ENCODE measurements at places on chromosomes 7 and 10.
A peak's percentile ranks its signal among the peaks of the same experiment; 100 is the strongest.

- no peak for DNase-seq
These were observed 245.2 kb upstream of the FOXK1 start for GRCh38 chr7:4436936-4437335.

DNA sequence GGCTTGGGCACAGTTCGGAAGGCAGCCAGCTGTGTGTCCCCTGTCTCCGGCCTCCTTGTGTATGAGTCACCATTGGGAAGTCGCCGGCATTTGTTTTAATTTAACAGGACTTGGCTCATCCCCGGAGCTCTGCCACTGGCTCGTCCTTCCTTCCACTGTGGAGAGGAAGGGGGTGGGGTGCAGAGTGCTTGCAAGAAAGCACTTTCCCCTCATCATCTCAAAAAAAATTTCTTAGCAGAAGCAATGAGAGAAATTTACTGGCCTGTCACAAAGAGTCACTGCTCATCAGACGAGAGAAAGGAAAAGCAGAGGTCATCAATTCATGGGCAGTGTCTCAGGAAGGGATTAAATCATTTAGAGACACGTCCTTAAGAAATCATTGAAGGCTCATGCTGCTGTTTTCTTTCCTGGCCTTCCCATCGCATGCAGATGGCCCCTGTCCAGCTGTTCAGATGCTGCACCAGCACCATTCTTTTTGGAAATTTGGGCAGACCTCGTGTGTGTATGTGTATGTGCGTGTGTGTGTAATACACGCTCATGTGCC lies 93.3 kb downstream of the BMS1 start:
- no peak for DNase-seq

DNA sequence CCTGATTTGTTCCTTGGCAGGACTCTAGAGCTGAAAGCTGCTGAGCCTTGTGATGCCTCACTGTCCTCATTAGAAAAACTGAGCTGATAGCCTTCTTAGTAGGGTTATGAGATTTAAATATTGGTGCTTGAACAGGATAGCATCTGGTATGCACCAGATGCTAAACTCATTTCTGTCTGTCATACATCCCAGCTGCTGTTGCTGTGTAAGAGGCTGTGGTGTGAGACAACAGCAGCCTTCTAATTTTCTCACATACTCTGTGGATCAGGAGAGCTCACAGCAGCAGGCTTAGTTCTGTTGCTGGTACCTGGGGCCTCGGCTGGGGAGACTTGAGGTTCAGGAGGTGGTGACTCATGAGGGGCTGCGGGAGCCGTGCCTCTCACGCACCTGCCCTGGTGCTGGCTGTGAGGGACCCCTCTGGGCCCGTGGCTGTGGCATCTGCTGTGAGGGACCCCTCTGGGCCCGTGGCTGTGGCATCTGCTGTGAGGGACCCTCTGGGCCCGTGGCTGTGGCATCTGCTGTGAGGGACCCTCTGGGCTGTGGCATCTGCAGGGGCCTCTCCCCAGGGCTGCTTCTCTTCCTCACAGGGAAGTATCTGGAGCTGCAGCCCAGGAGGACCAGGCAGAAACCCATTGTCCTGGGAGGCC lies 12.5 kb downstream of the DYNC2I1 start:
- DNase-seq: no peak

DNA sequence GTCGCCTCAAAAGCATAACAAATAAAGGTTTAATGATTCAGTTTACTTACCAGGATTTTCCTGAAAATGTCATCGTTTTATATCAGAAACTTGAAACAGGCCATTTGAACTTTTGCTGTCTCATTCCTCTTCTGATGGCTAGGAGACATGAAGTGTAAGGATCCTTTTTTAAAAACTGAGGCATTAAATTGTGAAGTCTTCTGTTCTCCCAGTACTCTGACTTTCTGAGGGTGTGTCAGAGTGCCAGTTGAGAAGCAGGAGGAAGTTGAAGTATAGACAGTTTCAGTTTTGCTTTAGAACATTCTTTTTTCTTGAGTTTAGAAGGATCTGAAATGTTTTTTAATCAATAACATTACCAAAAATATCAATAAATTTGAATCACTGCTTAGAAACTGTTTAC lies at the start of gene SAMD9L:
SAMD9L (minus strand) TSS at position 242 of the 400 bp plus-strand sequence. CDS start 12,414 bp downstream, outside the sequence.
- DNase-seq: no peak

DNA sequence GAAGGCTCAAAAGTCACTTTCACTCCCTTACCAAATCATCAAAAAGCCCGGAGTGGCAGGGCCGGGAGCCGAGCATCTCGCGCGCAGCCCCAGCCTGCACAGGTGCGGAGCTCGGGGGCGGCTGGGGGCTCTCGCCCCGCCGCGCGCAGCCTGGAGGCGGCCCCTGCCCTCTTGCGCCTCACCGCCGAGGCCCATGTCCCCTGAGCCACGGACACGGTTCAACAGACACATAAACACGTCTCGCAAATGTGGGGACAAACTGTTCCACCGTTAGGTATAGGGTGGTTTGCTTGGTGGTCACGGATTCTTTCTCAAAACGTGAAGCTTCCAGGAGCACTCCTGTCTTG lies 700 bp downstream of the GSAP start:
- DNase-seq: no peak

GRCh38 chr10:130398090-130398994 lies 262.2 kb downstream of the GLRX3 start:
- DNase-seq: no peak

GRCh38 chr10:43058716-43059335 lies 18.0 kb upstream of the RET start:
- no peak for DNase-seq

DNA sequence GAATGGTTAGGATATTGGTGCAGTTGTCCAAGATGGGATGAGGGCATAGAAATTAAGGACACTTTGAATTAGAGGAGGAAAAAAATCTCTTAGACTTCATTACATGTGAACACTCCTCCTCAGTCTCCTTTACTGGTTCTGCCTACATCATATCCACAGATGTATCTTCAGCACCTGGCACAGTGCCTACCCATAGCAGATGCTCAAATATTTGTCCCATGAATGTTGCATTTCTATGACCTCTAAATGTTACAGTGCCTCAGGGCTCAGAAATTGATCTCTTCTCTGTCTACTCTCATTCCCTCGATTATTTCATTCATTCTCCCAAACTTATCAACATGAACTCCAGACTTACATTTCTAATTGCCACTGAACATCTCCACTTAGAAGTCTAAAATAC lies 17.1 kb downstream of the CNNM1 start:
- no peak for DNase-seq

DNA sequence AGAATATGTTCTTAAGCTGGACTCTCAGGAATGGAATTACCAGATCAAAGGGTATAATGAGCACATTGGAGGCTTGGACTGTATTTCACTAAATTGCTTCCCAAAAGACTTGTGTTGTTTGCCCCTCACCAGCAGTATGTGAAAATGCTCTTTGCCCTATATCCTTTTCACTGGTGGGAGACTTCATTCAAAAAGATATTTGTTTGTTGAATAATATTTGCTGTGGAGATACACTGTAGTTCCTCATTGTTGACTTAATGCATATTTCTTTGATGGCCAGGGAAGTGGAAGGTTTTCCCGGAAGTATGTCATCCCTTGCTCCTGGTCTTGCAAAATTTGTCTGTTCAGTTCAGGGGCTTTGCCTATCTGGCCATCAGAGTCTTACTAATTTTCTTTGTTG lies 19.4 kb downstream of the GSTO2 start:
- no peak for DNase-seq

GRCh38 chr7:87213811-87214210 lies 5.7 kb downstream of the TMEM243 start:
- no peak for DNase-seq

DNA sequence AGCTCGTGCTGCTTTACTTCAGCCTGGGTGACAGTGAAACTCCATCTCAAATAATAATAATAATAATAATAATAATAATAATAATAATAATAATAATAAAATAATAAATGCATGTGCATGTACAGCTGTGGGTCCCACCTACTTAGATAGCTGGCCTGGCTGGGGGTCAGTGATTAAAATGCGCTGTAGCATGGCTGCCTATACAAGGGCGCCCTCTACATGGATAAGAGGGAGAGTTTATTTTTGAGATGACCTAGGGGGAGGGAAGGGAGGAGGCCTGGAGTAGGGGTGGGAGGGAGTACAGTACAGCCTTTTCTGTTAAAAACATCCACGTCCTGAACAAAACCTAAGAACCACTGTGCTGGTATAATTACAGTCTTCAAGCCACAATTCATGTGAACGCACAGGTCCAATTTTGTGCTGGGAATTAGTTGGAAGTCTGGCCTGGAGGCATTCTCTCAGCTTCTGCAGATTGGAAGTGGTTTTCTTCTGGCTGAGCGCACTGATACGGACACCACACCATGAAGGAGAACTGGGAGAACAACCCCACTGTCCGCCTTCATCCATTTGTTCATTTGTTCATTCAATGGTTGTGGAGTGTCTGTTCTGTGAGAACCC lies 146.5 kb downstream of the TMEM178B start:
- DNase-seq: no peak

- DNase-seq: no peak
These were observed 3.3 kb downstream of the ITGB1 start for GRCh38 chr10:32954545-32955298.

DNA sequence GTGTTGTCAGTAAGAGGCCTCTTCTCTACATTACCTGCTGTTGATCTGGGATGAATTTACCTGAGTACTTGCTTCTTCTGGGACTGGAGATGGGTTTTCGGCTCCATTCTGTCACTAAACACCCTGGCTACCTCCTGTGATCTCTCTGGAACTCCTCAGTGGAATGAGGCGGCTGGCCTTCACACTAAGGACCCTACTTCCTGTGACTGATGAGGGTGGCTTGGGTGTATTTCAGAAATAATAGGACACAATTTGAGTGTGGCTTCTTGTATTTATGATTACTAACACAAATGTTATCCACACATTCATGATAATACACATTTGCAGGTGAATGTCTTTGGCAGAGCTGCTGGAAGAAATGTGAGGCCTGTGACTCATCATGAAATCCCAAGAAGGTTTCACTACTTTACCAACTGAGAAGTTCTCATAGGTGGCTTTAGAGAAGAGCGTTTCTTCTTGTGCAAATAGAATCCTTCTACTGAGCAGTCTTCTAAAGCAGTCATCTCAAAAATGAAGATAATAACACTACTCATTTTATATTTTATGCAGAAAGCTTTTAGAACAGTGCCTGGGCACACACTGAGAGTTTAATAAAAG lies 21.3 kb upstream of the EVX1 start:
- DNase-seq: no peak

GRCh38 chr10:131641231-131641630 lies 259.6 kb upstream of the PPP2R2D start:
- peak; percentile 6 for DNase-seq

GRCh38 chr7:127021857-127022256 lies 230.9 kb downstream of the GRM8 start:
- no peak for DNase-seq

DNA sequence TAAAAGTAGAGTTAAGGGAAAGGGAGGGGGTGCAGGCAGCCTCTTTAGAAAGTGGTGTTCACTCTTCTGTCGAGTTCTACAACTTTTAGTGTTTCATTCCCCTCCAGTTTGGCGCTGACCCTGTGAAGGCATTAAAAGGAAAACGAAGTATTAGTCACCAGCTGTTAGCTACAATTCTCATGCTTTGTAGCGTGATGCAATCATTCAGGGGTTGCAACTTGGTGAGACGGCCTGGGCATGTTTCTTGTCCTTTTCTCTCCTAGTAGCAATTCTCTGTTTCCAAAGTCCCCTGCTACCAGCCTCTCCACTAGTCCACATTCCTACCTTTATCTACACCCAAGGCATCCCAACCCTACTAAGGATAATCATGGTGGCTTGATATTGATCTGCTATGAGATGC lies 33.7 kb upstream of the DGKI start:
- DNase-seq: no peak

GRCh38 chr7:129465080-129465479 lies 30.8 kb downstream of the STRIP2 start:
- DNase-seq: no peak

DNA sequence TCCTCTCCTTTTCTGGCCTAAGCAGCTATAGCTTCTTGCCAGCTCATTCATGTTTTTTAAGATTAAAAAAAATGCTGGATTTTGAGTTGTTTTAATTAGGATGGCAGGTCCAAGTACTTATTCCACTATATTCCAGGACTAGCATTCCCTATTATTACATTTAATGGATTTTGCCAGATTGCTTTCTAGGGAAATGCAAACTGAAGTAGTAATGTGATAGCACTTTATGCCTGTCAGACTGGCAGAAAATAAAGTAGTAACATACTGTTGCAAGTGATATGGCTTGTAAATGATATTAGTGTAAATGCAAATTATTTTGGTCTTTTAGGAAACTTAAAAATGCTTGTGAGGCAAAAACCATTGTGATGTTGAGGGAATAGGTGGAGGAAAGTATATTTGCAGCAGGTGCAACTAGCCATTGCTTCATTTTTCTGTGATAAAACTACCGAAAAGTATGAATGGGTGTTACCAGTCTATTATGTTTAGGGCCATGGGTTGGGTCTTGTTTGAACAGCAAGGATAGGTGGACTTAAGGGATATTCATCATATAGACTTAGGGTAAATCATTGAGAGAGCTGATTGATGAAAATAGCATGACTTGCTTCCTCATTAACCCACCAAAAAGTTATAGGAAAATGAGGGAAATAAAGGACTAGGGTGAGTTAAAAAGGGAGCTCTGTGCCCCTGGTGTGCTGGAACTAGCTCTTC lies 19.9 kb downstream of the ZNRF2 start:
- no peak for DNase-seq

DNA sequence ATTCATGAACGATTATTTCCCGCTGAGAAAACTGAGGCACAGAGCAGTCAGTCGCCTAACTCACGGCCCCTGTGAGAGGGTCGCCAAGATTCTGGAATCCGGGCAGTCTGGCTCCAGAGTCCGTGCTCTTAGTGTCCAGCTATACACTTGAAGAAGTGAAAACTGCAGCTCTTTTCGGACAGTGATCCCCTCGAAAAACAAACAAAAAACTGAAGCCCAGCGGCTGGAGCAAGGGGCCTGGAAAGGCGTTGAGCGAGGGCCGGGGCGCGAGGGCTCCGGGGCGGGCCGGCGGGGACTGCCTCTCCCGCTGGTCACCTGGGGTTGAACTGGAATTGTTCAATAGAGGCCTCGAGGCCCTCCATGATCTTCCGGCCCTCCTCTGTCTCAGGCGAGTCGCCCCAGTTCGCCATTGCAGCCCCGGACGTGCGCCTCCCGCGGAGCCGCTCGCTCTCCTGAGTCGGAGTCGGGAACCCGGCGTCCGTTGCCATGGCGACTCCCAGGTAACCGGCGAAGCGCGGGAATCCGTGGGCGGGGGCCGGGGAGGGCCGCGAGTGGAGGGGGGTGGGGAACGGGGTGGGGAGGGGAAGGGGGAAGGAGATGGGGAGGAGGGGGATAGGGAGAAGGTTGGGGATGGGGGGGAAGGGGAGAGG lies 881 bp downstream of the C10orf67 start:
- DNase-seq: peak; percentile 76

All from stimulated activated CD4-positive, alpha-beta T cell treated with anti-CD3 and anti-CD28 coated beads, Interleukin-12 subunit alpha, Interleukin-12 subunit beta, amount 100 ng/mL, for 24 hours (primary cell).